ENCODE measurements at places on chromosomes 13 and 19. TPM values are rescaled to one million over a fixed set of nuclear protein-coding genes. Genes with fewer than 3 reads are reported as not detected.

- DNase-seq, result no peak
Measured at GRCh38 chr13:43816401-43816889, 29.7 kb upstream of the ENOX1 start.

GRCh38 chr13:110307767-110308655, 927 bp downstream of the COL4A2 start:
- peak; percentile 60 for DNase-seq

- peak; percentile 70 for DNase-seq
Measured at GRCh38 chr19:10193790-10194499, 808 bp downstream of the DNMT1 start.

- no peak for DNase-seq
Measured at GRCh38 chr13:21932996-21933395, 262.1 kb downstream of the FGF9 start.

- DNase-seq, result peak; percentile 8
Measured at GRCh38 chr13:27622102-27622820, 569 bp downstream of the POLR1D start.

- no peak for DNase-seq
Measured at GRCh38 chr13:112569821-112570220, 18.1 kb downstream of the TUBGCP3 start.

GRCh38 chr19:3369337-3370213, 3.2 kb downstream of the NFIC start:
- peak; percentile 54 for DNase-seq

GRCh38 chr19:45117167-45117594, 24.2 kb downstream of the PPP1R37 start:
- DNase-seq, result no peak

GRCh38 chr19:5615756-5616327, 6.7 kb downstream of the SAFB2 start:
- no peak for DNase-seq

DNA sequence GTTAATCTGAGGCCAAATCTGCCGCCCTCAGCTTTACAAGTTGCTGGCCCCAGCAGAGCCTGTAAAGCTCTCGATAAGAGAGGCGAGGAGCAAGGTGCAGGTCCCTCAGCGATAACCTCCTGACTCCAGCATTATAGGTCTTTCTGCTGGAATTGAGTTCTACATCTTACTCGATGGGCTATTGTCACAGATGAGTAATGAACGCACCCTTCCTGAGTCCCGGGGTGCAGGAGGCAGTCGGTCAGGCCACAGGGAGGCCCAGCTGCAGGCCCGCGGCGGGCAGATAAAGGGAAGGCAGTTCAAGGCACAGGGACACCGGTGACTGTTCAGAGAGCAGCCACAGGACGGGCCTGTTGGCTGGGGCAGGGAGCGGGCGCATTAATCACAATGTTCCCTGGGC, 157.6 kb upstream of the OBI1 start:
- no peak for DNase-seq

DNA sequence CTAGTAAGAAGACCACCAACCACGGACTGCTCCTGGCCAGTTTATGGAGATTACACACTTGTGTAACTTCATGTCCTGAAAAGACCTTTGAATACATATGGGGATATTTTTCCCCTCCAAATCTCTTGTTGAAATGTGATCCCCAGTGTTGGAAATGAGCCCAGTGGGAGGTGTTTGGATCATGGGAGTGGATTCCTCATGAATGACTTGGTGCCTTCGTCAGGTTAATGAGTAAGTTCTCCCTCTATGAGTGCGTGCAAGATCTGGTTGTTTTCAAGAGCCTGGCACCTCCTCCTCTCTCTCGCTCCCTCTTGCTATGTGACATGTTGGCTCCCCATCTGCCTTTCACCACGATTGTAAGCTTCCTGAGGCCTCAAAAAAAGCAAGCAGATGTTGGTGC, 769.0 kb upstream of the SLITRK1 start:
- peak; percentile 79 for DNase-seq

DNA sequence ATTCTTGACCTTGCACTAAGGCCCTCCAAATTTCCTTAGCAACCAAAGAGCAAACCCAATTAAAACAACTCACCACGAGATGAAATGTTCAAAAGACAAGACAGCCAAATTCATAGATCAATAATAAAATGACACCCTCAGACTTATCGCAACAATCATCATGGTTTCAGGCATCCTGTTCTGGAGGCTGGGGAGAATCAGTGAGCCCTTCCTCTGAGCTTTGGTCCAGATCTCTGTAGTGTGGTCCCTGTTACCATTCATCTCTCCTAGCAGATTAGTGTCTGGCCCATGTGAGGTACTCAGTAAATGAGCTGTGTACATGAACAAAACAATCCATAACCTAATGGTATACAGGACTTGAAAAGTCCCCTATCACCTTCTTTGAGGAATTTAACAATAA, 12.2 kb downstream of the LCP1 start:
- DNase-seq, result no peak

- no peak for DNase-seq
Measured at GRCh38 chr13:113110048-113110851, 4.7 kb downstream of the F7 start.

DNA sequence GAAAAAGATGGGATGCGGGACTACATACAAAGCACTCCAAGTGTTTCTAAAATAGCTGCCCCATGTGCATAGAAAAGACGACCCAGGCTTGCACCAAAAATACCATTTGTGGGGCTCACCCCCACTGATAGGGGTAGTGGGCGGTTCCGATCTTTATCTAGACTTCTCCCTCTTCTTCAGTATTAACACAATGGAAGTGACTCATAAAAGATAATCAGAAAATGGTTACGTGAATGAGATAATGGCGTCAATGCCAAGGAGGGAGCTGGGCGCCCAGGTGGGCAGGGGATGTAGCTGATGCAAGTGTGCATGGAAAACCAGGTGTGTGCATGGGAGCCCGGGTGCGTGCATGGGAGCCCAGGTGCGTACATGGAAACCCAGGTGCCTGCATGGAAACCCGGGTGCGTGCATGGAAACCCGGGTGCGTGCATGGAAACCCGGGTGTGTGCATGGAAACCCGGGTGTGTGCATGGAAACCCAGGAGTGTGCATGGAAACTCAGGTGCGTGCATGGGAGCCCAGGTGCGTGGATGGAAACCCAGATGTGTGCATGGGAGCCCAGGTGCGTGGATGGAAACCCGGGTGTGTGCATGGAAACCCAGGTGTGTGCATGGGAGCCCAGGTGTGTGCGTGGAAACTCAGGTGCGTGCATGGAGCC, 32.7 kb downstream of the LAMP1 start:
- no peak for DNase-seq

GRCh38 chr19:36771261-36772231, 1.1 kb downstream of the ZNF850 start:
- DNase-seq, result peak; percentile 86

GRCh38 chr13:30851697-30852096, 54.4 kb upstream of the MEDAG start:
- DNase-seq, result no peak

DNA sequence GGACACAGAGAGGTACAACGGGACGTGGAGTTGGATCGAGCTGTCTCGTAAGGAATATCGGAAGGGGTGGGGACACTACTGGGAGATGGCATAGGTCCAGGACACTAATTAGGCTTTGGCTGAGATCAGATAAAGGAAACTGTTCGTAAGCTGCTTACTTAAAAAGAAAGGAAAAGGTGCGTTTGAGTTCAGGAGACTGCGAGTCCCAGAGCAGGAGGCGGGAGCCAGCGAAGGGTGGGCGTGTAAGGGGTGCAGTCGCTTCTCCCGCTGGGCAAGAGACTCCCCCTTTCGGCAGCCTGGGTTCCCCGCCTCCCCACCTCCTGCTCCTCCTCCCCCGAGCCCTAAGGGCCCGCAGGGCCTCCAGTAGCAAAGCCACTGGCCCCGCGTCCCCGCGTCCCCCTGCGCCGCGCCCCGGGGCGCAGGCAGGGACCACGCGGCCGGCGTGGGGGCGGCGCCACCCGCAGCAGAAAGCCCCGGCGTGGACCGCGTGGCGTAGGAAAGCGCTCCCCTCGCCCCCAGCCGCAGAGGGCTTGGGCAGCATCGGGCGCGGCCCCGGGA, 547 bp downstream of the ABCC4 start:
- peak; percentile 47 for DNase-seq

DNA sequence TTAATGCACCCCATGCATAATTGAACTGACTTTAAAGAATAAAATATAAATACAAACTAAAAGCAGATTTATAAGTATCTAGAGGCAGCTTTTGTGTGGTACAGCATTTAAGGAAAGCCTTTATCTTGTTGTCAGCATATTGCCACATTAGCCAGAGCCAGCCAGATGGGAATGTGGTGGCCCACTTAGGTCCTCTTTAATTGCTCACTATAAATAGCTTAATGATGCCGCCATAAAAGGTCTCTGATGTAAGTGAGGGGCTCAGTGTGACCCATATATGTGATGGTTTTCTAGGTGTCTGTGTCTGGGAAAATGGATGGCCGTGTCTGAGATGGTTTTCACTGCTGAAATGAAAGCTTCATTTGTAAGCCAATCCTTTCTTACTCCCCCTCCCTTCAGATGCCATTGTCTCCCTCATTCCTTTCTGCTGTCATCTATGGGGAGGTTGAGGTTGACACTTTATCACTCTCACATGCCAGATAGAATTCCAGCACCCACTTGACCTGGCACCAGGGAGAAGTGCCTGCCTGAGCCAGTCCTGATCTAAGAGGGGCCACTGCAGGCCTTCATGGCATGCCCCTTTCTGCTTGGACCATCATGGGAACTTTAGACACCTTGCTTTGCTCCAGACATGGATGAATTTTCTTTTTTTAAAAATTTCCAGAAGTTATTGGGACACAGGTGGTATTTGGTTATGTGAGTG, 135.3 kb downstream of the MTUS2 start:
- no peak for DNase-seq

DNA sequence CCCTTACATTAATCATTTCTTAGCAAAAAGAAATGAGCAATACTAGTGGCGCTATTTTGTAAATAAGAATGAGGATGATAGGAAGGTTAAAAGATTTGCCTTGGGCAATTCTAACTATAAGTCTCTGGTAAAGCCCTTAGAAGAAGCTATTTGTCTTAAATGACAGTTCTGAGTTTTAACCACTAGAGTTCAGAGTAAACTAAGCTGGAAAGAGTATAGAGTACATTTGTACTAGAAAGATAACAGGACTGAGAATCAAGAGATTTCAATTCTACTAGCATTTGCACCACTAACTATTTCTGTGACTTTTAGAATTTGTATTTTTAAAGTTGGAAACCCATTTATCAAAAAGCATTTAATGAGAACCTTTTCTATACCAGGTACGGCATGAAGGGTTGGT, 750.3 kb downstream of the OLFM4 start:
- DNase-seq, result no peak

- peak; percentile 24 for DNase-seq
Measured at GRCh38 chr13:98576200-98576945, 534 bp downstream of the STK24 start.

ANGPTL8 gene
- not detected for total RNA-seq

MAN2B1 gene
- 22.6 TPM for total RNA-seq

OR7C1 gene
- total RNA-seq, result under 0.01 TPM

STARD13 gene
- 10.6 TPM for total RNA-seq

C1QTNF9 gene
- not detected for total RNA-seq

KLK12 gene
- not detected for total RNA-seq

SIGLEC5 gene
- total RNA-seq, result not detected

ZNF66 gene
- 2.2 TPM for total RNA-seq

FCHO1 gene
- total RNA-seq, result 0.60 TPM

HCN2 gene
- total RNA-seq, result 0.39 TPM

ZNF253 gene
- total RNA-seq, result 7.6 TPM

FBXO27 gene
- total RNA-seq, result not detected

ADGRE3 gene
- total RNA-seq, result not detected

NRTN gene
- not detected for total RNA-seq

All from RPMI7951 (cell line).